ENCODE measurements at places on chromosomes 11 and 22.

- no peak for DNase-seq
Observed at GRCh38 chr22:39528080-39528661, 4.4 kb downstream of the RPS19BP1 start.

GRCh38 chr11:86122773-86123172 is 53.9 kb upstream of the PICALM start:
- DNase-seq = no peak

DNA sequence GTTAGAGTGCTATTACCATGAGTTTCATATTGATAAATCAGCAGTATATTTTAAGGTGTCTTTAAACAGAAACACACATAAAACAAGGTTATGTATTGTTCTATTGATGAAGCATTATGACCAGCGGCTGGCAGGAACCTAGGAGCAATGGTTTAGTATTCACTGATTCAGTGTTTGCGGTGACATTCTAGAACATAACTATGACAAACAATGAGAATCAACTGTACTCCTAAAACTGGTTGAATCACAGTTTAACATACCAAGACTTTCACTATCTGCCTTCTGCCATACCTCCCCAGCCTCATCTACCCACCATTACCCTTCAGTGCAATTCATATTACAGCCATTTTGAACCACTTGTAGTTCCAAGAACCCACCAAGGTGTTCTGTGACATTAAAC is 8.8 kb downstream of the HOATZ start:
- no peak for DNase-seq

DNA sequence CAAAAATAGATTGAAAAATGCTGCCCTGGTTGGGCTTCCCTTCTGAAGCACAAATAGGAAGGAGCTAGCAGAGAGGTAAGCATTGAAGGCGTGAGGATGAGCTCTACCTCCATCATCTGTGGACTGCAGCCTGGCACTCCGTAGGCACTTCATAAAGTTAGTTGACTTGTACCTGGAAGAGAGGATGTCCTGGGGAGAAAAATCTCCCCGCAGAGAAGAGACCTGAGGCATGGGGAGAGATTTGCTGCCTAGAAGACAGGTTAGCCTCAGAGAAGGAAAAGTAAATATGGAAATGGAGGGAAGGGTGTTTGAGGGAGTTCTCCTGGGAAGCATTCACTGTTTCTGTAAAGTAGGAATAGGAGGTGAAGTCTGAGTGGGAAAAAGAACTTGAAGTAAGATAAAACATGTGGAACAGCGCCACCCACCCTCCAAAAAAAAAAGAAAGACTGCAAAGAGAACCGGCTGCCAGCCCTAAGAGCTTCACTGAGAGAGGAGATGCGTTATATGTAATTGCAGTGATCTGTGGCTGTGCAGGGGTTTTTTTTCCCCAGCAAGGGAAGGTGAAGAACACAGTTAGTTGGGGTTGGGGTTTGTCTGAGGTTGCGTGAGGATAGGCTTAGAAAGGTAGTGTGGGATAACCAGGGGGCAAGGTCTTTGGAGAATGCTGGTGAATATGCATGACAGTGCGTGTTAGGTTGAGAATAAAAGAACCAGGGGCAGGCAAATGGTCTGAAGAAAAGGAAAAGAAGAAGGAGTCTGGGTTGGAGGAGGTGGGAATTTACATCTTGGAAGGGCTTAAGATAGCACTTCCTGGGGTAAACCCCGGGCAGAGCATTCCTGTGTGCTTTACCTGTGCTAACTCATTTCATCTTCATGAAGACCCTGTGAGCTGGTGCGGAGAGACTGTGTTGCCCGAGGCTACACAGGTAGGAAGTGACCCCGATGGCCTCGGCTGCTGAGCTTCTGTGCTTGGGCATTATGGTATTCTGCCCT is 16.0 kb downstream of the TNRC6B start:
- no peak for DNase-seq

- DNase-seq = no peak
Observed at GRCh38 chr11:108751444-108751843, 86.6 kb downstream of the DDX10 start.

- DNase-seq = no peak
Observed at GRCh38 chr11:3161309-3161708, 3.8 kb downstream of the OSBPL5 start.

GRCh38 chr11:10998674-10999073 is 140.8 kb upstream of the ZBED5 start:
- DNase-seq = no peak

- no peak for DNase-seq
Observed at GRCh38 chr22:39315389-39315788, 4.0 kb downstream of the RPL3 start.

GRCh38 chr11:60165951-60166350 is 16.9 kb downstream of the MS4A6A start:
- no peak for DNase-seq

DNA sequence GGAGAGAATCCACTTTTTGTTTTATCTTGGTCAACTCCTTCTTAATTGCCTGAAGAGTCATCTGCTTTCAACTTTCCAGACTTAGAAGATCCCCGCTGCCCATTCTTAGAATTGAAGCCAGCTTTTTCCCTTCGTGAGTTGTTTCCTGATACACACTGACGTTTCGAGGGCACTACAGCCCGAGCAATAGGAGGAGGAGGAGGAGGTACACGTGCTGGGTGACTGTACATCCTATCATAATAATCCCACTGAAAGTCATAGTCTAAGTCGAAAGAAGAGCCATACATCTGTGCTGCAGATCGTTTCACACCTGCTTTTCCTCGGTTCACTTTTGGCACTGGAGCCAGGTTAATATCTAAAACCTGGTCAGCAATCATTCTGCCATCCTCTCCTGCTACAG is 606.1 kb downstream of the DLG2 start:
- no peak for DNase-seq

- DNase-seq = no peak
Observed at GRCh38 chr22:37105154-37105553, 4.4 kb downstream of the TMPRSS6 start.

GRCh38 chr11:94888204-94888603 is 85.2 kb downstream of the CWC15 start:
- no peak for DNase-seq

- no peak for DNase-seq
Observed at GRCh38 chr11:26070714-26071380, 261.1 kb upstream of the ANO3 start.

GRCh38 chr11:101880222-101880621 is 34.6 kb upstream of the CEP126 start:
- no peak for DNase-seq

GRCh38 chr11:130483124-130483523 is 34.7 kb downstream of the ADAMTS15 start:
- DNase-seq = no peak

DNA sequence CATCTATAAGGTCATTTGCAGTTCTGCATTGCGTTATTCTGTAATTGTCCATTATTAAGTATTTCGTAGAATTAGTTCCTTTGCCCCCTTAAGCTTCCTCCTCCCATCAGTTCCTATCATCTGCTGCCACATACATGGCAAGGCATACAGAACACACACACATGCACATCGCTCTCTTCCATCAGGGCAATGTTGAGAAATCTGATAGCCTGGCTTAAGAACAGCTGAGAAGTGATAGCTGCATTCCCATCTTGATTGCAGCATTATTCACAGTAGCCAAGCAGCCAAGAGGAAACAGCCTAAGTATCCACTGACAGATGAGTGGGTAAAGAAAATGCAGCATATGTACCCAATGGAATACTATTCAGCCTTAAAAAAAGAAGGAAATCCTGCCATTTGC is 186.8 kb upstream of the CADM1 start:
- DNase-seq = no peak

DNA sequence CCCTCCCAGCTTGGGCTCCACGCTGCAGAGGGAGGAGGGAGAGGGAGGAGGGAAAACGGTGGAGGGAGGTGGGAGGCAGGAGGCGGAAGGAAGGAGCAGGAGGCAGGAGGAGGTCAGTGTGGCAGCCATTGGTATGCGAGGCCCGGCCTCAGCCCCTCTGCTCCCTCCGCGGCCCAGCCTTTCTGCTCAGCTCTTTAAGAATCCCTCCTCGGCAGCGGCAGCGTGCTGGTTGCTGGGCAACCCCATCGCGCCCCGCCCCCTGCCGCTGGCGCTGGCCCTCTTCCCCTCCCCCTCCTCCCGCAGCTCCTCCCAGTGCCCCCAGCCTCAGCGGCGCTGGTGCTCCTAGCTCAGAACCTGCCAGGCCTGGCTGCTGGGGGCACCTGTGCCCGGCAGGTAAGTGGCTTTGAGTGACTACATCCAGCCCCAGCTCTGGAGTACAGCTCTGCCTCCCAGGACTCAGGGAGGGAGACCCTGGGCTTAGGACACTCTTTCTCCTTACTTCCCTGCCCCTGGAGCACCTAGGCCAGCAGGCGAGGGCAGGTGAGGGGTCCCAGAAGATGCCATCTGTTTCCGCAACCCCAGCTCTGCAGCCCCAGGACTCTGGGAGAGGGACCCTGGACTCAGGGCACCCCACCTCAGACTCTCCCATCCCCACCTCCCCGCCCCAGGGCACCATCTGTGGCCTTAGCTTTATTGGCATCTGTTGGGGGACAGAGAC is 7.2 kb upstream of the FLRT1 start:
- DNase-seq = no peak

- no peak for DNase-seq
Observed at GRCh38 chr11:2357246-2357645, 19.9 kb upstream of the CD81 start.

GRCh38 chr11:18668131-18668530 is 30.4 kb upstream of the TMEM86A start:
- DNase-seq = no peak

- DNase-seq = no peak
Observed at GRCh38 chr11:83725728-83726127, 439.6 kb upstream of the CCDC90B start.

DNA sequence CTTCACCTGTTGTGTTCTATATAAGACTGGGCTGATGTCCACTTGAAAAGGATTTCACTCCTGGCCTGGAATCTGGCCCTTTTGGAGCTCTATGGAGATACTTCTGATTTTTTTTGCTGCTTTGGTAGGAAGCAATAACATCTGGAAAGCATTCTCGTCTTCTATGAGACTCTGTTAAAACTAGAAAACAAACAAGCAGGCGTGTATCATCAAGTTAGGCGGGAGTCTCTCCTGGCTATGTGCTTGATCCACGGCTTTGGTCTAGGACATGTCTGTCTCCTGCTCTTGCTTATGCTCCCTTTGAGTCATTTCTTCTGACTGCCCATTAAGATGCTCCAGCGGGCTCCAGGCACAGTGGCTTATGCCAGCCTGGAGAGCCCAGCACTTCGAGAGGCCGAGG is 121.4 kb upstream of the TTC12 start:
- no peak for DNase-seq

- DNase-seq = no peak
Observed at GRCh38 chr22:25111579-25112517, 87.8 kb upstream of the CRYBB3 start.

- no peak for DNase-seq
Observed at GRCh38 chr22:28911304-28911690, 27.9 kb downstream of the ZNRF3 start.

GRCh38 chr11:44831605-44832394 is 105.0 kb downstream of the TSPAN18 start:
- DNase-seq = no peak

GRCh38 chr22:40183029-40183581 is 5.4 kb downstream of the TNRC6B start:
- no peak for DNase-seq

DNA sequence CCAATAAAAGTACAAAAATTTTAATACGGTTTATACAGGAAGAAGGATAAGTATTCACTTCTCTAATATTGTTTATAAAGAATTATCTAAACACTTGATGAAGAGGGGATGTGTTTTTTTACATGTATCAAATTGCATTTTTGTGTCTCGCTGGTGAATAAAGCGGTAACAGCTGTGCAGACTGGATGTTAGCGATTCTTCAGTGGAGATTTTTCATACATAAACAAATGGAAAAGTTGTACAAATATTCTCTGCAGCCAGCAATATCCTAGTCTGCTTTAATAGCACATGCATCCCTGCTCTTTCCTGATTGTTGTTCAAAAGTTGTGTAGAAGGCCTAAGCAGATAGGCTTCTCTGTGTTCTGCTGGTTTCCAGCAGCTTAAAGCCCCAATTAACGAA is 369.3 kb downstream of the SOX6 start:
- DNase-seq = no peak

- no peak for DNase-seq
Observed at GRCh38 chr11:75150879-75151278, at the start of gene SLCO2B1. Gene SLCO2B1, plus strand, starts transcription at chr11:75151107. Its CDS starts 275 bp downstream, at chr11:75151382.

DNA sequence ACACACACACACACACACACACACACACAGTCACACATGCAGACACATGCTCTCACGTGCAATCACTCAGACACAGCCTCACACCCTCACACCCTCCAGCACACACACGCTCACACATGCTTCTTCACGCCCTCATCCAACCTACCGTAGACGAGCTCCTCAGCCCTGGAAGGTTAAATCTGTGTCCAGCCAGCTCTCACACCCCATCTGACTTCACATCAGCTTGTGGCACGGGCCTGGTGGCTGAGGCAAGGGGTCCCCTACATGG is 1.3 kb upstream of the SCUBE1 start:
- DNase-seq = no peak

DNA sequence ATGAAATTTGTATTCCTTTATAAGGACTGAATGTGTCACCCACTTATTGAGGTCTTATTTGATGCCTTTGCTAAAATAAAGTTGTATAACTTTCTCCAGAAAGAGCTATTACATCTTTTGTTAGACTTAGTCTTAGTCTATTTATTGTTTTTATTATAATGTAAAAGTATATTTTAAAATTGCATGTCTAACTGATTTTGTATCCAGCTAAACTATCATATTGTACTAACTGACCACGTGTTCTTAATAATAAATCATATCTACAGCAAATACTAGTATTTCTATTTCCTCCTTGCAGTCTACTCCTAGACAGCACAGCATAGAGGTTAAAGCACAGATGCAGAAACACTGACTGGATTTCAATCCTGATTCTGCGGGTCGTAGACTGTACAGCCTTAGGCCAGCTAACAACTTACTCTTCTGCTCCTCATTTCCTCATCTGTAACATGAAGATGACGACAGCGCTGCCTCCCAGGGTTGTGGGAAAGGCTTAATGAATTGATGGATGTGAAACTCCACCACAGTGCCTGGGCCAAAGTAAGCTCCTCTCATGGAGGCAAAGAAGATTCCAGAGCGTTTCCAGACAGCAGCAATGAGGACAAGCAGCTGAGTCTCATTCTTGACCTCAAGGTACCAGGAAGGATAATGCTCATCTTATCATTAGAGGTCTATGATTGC is 13.2 kb downstream of the IFITM10 start:
- DNase-seq = no peak

- no peak for DNase-seq
Observed at GRCh38 chr11:16935518-16936302, 78.5 kb downstream of the PLEKHA7 start.

DNA sequence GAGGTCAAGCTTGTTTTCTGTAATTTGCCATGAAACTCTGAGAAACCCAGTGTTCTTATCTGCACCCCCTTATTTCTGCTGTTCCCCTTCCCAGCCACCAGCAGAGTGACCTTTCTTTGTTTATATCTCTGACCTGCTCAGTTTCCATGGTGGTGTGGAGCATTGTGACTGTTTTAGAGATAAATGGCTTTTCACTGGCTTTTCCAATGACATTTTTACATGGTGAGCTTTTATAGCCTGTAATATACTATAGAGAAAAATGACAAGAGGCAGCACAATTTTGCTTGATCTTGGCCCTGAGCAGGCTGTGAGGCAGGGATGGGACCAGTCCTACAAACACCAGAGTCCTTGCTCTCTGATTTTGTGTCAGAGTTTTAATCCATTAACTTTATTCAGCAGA is 233.9 kb downstream of the FAT3 start:
- DNase-seq = no peak

GRCh38 chr22:27845644-27846043 is 44.1 kb upstream of the MN1 start:
- DNase-seq = no peak
